COR-L47 (cell line): ENCODE measurements at places on chromosomes 7 and 10.
A peak's percentile ranks its signal among the peaks of the same experiment; 100 is the strongest.

DNA sequence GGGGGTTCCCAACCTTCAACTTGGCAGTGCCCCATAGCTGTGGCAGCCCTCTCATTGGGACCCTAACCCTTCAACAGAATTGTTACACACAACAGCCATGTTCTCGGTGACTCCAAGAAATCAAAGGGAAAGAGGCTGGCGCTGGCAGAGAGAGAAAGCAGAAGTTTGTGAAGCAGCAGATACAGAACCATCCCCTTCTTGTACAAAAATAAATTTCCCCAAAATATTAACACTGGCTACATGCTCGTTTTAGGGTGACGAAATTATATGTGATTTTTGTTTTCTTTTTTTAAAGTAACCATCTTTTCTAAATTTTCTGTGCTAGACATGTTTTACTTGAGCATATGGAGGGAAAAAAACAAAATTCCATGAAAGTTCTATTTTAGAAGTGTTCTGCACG is 45.2 kb upstream of the SAMD8 start:
- no peak for DNase-seq

GRCh38 chr10:89591111-89591795 is 53.8 kb downstream of the PANK1 start:
- no peak for DNase-seq

DNA sequence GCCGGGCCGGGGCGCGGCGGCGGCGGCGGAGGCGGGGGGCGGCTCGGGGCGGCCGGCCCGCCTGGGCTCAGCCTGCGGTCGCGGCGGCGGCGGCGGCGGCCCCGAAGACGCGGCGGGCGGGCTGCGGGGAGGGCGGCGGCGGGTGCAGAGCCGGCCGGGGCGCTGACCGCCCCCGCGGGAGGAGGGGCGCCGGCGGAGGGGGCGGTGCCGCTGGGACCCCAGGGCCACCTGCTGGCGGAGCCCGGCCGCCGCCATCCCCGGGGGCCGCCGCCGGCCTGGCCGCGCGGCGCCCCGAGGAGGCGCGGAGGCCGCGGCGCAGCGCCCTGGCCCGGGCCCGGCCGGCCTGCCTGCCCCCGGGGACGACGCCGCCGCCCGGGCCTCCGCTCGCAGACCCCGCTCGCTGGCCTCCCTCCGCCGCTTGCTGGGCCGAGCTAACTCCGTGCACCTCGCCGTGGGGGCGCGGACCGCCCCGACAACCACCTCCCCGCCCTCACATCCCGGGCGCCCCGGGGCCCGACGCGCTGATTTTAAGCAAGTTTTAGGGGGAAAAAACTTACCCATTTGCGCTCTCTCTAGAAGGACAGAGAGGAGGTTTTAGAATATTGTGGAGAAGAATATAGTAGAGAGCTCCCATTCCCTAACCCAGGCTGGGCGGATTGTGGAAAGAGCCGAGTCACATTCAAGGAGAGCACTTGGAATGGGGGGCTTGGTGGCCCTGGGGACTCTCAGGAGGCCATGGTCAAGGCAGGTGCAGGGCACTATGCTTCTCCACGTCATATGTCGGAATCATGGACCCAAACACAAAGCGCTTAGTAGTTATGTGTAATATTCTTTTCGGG is at the start of gene BEND7:
TSS of gene BEND7 (minus strand) at position 140 of the 839 bp plus-strand sequence. CDS start 481 bp downstream, outside the sequence.
- DNase-seq = no peak

DNA sequence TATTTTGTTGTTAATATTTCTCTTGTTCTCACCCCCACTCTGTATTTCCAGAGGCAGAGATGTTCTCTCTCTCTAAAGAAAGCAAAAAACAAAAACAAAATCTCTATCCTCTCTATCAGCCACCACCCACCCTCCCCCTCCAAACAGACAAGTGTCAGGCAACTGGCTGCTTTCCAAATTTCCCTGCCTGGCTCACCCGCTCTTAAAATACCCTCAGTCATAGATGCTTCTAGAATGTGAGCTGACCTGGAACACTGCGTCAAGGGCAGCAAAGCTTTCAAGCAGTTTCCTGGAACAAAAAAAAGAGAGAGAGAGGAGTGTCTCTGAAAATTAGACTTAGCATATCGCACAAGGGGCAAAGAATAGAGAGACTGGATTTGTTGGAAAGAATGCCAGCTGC is 341.0 kb upstream of the ZMIZ1 start:
- DNase-seq = peak; percentile 35

GRCh38 chr7:28570970-28571288 is 158.6 kb downstream of the CREB5 start:
- no peak for DNase-seq

GRCh38 chr7:13800694-13801448 is 188.6 kb downstream of the ETV1 start:
- DNase-seq = no peak

GRCh38 chr7:27928001-27928400 is 188.0 kb downstream of the TAX1BP1 start:
- no peak for DNase-seq

DNA sequence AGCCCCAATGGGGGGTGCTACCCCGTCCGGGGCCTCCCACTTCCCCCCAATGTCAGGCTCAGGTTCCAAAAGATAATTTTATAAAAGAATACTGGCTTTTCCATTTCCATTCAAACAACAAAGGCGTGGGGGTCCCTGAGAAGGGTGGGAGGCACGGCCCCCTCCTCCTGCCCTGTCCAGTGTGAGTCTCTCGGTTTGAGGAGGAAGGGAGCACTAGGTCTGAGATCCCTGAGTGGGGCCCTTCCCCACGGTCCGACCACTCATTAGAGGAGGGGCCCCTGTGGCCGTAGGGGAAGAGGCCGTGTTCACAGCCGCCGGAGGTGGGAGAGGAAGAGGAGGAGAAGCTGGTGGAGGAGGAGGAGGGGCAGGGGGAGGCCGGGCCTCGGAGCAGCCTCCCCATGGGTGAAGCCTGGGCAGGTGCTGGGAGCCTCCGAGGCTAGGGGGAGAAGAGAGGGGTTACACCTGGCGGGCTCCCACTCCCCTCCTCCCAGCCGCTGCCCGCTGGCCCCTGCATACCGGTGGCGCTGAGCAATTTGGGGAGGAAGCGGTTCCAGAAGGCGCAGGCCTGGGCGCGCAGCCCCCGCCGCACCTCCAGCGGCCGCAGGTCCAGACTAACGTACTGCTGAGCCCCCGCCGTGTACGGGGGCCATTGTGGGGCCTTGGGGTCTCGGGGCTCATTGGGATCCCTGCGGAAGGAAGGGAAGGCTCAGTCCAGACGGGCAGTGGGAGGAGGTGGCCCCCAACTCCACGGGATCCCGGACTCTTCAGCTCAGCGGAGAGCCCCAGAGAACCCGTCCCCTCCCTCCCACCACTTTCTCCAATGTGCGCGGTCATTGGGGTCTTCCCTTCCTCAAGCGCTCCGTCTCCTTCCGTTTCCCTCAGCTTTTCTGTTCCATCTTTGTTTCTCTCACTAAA is 1.4 kb upstream of the UFSP1 start:
- no peak for DNase-seq
